ENCODE measurements at places on chromosomes 12 and 14. TPM values are rescaled to one million over a fixed set of nuclear protein-coding genes. Genes with fewer than 3 reads are reported as not detected.

Gene DEPDC4
- 2.0 TPM for total RNA-seq

Gene CAPRIN2
- total RNA-seq, result 12.6 TPM

DNA sequence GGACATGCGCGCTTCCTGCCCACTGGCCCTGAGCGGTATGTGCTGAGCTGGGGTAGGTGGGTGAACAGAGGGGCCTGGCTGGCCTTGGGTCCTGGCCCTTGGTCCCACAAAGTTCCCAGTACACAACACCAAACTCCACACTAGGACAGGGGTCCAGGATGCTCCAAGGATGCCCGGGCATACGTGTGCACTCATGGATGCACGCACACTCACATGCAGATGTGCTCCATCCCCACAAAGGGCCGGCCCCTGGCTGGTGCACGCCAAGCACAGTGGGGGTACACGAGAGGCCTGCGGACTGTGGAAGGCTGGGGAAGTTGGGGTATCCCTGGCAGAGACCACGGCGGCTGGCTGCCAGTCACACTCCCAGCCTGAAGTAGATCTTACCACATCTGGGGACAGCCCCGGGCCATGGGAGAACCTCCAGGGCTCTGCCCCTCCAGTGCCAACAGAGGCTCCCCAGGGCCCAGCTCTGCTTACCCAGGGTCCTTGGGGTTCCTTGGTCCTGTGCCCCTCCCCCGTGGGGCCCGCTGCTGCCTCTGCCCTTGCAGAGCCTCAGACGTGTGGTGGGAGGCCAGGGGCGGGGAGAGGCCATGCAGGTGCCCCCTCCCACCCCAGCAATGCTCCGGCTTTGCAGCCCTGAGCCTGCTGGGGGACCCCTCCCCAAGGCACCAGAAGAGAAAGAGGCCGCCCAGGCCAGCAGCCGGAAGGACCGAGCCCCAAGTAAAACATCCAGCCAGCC lies 24.0 kb upstream of the NUDT14 start:
- DNase-seq, result no peak
- H3K27ac ChIP-seq, result no peak overlapping the region
- no peak overlapping the region for H3K4me3 ChIP-seq
- H3K27me3 ChIP-seq, result peaks cover 44% of the 10 kb centered on the region
- H3K4me1 ChIP-seq, result peaks cover 14% of the 10 kb centered on the region

Gene SLC8A3
- 0.99 TPM for total RNA-seq

Gene ERBB3
- total RNA-seq, result 1.4 TPM

Gene LRP1-AS
- not detected for total RNA-seq

All from thymus (tissue), 14 donors.